ENCODE measurements at places on chromosomes 7 and 10. TPM values are rescaled to one million over a fixed set of nuclear protein-coding genes. Genes with fewer than 3 reads are reported as not detected.
A peak's percentile ranks its signal among the peaks of the same experiment; 100 is the strongest.

DNA sequence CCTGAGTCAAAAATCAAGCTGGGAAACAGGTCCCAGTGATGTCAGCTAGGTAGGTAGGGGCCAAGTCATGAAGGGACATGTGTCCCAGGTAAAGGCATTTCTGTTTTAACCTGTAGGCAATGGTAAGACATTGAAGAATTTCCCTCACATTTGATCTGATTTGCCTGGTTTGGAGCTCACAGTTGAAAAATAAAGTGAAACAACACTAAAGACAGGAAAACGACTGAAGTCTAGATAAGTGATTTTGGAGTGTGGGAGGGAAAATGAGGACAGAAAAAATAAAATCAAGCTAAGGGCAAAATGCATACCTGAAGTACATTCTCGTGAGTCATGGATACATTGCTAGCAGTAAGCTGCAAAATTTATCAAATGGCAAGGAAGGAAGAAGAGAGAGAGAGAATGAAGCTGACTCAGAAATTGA is 169.9 kb downstream of the SKIDA1 start:
- DNase-seq = no peak

- DNase-seq = no peak
These were observed 54.9 kb downstream of the RNLS start for GRCh38 chr10:88528201-88528600.

GRCh38 chr7:115910541-115911164 is 119.9 kb downstream of the TFEC start:
- peak; percentile 54 for DNase-seq

The BCCIP gene
- total RNA-seq = 31.7 TPM

The PNLIPRP2 gene
- total RNA-seq = not detected

DNA sequence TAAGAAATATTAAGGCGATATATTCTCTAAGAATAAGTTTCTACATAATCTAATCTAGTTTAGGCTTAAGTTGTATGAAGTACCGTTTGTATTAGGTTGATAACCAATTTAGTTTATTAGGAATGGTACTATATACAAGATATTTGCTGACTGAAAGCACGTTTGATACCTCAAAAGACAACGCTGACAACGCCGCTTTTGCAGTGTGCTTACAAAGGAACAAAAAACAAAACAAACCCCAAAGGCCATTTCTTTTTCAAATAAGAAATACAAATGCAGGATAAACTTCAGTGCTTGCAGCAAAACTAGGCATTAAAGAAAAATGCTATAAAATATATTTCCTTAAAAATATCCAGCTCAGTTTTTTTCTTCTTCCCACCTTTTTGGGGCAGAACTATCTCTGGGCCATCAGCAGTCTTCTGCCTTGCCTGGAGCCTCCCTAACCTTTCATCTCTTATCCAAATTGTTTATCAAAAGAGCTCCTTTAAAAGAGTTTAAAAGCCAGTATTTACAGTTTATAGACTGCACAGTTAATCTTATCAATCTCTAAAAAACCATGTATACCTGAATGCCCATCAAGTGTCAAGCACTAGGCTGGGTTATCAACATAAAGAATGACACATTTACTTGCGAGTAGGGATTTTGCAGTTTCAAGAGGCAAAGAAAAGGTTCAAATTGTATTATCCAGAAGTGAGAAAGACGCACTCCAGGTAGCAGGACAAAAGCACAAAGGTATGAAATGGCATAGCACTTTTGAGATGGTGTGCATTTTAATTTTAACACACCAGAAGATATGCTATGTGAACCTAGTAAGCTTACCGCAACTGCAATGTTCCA is 4.1 kb upstream of the KMT2E start:
- no peak for DNase-seq

GRCh38 chr10:14450041-14450491 is 119.3 kb upstream of the FRMD4A start:
- peak; percentile 12 for DNase-seq

The TACC2 gene
- 3.7 TPM for total RNA-seq

The ADAM22 gene
- 0.40 TPM for total RNA-seq

DNA sequence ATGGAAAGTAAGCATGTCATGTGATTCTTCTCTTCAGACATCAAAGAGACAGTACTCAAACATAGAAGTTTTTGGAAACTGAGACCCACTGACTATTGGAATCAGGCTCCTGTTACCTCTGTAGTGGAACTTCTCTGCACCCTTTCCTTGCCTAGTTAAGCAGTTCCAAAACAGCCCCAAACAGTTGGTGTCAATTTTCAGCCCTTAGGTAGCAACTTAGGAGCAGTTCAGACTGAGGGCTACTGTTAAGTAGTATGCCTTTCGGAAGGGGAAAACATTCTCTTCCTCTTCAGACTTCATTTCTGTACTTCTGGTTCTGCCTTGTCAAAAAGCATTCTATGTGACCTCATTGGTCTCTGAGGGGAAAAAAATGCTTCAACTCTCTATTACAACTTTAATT is 85.7 kb downstream of the ZNF277 start:
- DNase-seq = no peak

DNA sequence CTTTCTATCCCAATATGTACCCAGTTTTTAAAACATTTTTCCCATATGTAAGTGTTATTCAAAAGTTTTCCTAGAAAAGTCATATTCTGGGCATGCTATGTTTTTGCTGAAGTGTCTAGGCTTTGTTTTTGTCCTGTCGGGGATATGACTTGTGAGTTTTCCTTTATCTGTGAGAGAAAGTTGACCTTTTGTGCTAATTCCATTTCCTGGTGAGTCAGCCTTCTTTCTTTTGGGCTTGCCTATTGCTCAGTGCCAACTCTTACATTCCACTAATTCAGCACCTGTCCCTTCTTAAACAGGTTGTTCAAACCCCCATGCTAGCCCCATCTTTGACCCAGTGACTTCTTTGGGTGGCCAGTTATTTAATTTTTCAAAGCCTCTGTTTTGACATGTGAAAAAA is 146.2 kb downstream of the AHR start:
- DNase-seq = peak; percentile 87

DNA sequence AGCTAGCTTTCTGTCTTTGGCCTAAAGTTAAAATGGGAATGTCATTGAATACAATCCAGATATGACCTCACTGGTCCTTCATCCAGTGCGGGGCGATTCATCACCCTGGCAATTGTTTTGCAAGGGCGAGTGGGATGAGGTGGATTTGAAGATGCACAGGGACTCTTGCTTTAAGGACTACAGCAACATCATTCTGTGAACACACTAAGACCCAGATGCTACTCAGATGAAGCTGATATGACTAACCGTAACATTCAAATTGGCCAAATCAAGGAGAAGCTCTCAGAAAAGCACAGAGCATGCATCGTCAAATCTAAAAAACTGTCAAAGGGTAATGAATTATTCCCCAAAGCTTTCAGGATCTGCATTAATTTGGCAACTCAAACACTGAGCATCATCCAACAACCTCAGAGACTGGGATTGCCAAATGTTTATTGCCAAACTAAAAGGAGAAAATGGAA is 12.8 kb downstream of the CPA1 start:
- DNase-seq = no peak

DNA sequence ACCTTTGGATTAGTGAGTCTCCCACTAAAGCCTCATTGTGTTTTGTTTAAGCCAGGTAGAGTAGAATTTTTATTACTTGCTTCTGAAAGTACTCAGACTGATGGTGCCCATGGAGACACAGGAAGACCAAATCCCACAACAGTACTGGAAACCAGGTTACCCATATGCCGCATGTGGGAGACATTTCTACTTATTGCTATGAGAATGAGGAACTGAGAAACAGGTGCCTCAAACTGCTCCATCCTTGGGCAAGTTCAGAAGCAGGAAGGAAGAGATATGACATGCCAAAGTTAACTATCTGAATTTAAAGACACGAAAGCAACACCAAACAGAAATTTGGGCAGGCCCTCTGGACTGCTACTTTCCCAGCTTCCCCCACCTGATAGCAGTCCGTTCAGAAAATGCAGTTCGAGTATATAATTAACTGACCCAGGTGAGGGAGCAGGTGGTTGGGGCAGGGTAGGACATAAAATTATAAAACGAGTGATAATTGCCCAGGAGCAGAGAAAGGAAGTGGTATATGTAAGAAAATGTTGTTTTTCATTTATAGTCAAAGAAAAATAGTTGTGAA is 382.3 kb upstream of the MTPN start:
- DNase-seq = no peak

Data from lung microvascular endothelial cell (primary cell).